ENCODE measurements at places on chromosomes 1 and 21.

- no peak for DNase-seq
These were observed 36.6 kb downstream of the UBASH3A start for GRCh38 chr21:42440187-42440792.

- no peak for DNase-seq
These were observed 771.1 kb upstream of the ADGRL4 start for GRCh38 chr1:79777481-79778219.

DNA sequence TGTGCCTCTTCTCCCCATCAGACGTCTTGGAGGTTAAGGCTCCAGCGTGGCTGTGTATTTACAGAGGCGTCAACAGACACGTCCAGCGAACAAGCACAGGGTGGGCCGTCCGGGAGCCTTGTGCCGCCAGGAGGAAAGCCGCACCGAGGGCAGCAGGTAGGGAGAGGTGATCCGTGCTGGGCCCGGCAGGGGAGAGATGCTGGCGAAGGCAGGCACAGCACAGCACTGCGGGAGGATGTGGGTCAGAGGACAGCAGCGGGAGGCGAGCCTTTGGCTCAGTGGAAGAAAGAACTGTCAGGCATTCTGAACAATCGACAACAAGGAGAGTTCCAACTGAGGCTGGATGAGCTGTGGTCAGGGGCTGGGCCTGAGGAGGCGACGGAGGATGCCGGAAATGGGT is 144.1 kb upstream of the TNR start:
- no peak for DNase-seq

DNA sequence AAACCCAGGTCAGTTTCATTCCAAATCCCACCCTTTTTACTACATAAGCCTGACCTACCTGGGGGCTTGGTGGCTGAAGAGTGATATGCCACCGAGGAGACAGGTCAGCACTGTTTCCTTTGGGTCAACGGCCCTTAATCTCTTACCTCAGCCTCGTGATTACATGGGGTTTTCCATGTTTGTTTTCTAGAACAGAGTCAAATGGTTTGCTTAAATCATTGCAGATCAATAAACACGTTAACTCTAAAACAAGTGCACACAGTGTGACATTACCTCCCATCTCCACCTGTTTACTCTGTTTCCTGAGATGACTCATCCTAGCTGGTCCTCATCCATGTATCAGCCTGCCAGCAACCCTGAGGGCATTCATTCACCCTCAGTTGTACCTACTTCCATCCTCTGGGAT is 40.8 kb upstream of the TP53BP2 start:
- DNase-seq, result no peak

DNA sequence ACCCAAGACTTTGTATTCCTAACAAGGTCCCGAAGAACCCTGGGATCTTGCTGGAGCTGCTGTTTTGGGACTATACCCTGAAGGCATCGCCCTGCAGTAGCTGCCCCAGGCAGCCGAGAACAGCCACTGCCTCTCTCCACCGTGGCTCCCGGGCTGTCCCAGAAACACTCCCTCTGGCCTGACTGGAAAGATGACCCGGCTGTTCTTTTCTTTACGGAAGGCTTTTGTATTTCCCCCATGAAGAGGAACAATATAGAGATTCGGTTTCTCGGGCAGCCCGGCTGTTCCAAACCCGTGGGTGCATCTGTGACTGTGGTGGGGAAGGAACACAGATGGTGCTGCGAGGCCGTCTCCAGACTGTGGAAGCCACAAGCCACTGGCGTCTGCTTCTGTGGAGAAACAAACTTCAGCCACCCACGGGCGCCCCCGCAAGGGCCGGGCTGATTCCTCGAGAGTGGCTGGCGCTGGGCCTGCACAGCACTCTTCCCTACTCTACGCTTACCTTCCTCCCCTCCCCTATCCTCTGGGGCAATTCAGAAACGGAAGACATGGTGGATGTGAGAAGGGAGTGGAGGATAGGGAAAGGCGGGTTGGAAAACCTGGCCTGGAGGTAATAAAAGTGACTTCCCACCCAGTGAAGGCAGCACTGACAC is 33.7 kb upstream of the VASH2 start:
- DNase-seq, result no peak

Measured in hypothalamus (tissue), 51 donors.